ENCODE measurements at places on chromosomes 5 and 9.

DNA sequence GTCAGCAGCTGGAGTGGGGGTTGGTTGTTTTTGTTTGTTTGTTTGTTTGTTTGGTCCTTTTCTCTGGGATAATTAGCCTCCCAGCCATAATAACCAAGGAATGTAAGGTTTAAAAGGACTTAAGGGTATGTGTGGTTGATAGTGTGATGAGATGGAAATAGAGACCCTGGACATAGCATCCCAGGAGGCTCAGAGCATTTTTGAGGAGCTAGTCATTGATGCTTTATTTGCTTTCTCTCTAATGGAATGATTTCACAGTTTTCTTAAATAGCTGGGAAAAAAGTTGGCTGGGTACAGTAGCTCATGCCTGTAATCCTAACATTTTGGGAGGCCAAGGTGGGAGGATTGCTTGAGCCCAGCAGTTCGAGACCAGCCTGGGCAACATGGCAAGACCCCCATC, 45.1 kb downstream of the TTC1 start:
- DNase-seq: no peak

DNA sequence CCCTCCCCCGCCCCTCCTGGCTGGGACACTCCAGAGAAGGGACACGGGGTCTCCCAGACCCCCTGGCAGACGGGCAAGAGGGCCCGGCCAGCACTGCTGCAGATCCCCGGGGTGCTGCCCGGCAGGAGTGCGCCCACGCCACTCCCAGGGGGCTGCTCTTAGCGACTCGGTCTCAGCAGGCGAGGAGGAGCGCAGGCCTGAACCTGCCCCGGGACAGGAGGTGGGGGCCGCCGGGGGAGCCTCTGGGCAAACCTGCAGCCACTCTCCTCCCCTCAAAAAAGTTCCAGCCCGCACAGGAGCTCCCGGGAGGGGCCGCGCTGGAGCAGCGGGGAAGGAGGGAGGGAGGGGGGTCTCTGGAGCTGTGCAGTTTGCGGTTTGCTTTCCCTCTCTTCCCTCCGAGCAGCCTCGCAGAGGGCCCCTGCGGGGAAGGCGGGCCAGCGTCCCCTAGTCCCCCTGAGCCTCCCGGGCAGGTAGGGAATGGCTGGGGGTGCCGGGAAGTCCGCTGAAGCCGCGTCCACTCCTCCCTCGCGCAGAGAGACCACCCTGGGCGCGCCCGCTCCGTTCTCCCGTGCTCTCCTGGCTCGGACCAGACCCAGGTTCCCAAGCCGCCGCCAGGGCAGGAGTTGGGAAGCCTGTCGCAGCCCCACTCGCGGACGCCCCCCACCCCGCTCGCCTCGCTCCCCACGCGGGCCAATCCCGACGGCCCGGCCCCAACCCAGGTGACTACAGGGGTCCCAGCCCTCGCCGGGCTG, 44.2 kb downstream of the NACC2 start:
- no peak for DNase-seq

- no peak for DNase-seq
Observed at GRCh38 chr5:176996780-176997179, 9.8 kb downstream of the UIMC1 start.

- DNase-seq: no peak
Observed at GRCh38 chr5:27021471-27021870, 16.9 kb downstream of the CDH9 start.

DNA sequence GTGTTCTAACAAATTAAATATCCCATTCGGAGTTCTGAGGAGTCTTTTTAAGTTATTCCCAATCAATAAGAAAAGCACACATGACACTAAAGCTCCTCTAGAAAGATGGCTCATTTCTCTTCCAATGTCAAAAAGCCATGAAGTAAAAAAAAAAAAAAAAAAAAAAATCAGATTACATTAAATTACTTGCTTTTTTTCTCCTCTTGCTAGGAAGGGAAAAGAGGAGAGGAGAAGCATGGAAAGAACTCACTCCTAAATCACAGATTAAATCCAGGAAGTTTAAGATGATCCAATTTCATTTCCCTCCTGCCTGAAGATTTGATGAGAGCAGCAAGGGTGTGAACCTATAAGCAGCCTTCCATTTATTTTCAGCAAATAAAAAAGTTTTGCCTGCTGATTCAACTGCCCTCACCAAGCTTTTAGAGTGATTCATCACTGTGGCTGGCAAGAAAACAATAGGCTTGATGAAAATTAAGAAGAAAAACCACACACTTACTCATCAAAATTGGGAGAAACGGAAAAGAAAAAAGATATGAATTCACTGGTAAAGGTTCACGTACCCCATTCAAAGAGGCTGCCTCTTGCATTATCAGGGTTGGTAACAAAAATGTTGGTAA, 19.7 kb downstream of the MYO10 start:
- DNase-seq: no peak

DNA sequence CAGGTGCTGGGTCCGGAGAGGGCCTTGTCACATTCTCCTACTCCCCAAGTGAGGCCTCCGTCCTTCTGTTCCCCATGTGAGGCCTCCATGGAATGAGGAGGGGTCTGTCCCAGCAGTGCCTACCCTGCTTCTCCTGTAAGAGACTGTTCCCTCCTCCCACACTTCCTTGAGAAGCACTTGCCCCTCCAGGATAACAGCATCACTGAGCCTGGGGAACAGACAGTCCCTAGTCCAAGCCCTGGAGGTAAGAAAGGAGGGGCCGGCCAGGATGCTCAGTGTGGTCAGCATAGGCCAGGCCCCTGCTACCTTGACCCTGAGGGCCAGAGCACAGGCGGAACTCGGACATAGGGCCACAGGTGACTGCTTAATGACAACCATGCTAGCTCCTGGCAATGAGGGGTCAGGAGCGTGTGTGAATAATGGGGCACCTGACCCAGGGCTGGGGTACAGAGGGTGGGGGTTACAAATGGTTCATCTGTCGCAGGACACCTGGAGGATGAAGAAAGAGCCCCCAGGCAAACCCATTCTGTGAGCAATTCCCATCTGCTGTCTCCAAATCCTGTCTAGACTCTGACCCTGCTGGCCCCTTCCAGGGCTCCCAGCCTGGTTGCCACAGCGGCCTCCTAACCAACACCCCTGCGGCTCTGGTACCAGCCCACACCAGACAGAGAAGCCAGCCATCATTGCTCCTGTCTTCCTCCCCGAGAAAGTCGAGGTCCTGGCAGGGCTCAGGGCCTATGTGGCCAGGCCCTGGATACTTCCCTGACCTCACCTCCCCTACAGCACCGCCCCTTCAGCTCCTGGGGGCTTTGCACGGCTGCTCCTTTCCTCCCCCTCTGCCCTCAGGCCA, 20.3 kb downstream of the RALGDS start:
- no peak for DNase-seq

DNA sequence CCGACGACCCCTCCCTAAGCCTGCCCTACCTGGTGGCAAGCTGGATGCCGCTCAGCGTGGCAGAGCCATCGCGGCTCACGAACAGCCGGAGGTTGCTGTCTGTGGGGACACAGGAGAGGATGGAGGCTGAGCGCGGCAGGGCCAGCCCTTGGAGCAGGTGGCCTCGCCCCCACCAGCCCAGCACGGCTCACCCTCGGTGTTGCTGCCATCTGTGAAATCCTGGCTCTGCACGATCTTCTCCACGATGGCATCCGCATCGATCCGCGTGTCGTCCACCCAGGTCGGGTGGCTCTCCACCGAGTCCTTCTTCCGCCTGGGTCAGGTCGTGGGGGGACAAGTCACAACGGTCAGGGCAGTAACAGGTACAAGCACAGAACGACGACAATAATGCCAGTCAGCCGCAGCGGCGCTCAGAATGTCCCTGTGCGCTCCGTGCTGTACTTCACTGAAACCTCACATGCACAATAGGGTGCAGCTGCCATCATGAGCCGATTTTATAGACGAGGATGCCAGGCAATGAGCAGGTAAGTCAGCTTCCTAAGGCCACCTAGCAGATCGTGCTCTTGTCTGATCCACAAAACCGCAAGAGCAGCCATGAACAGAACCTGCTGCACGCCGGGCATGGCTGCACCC, 7.0 kb upstream of the DPM2 start:
- no peak for DNase-seq

- DNase-seq: no peak
Observed at GRCh38 chr9:93149361-93149760, 15.3 kb upstream of the NINJ1 start.
